ENCODE measurements at places on chromosomes 12 and 14.

DNA sequence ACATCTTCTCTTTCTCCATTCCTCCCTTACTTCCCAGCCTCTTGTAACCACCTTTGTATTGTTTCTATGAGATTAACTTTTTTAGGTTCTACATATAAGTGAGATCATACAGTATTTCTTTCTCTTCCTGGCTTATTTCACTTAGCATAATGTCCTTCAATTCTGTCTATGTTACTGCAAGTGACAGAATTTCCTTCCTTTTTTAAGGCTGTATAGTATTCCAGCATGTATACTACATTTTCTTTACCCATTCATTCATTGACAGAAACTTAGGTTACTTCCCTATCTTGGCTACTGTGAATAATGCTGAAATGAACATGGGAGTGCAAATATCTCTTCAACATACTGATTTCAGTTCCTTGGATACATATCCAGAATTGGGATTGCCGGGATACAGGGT, 18.2 kb downstream of the TMX1 start:
- DNase-seq = no peak

DNA sequence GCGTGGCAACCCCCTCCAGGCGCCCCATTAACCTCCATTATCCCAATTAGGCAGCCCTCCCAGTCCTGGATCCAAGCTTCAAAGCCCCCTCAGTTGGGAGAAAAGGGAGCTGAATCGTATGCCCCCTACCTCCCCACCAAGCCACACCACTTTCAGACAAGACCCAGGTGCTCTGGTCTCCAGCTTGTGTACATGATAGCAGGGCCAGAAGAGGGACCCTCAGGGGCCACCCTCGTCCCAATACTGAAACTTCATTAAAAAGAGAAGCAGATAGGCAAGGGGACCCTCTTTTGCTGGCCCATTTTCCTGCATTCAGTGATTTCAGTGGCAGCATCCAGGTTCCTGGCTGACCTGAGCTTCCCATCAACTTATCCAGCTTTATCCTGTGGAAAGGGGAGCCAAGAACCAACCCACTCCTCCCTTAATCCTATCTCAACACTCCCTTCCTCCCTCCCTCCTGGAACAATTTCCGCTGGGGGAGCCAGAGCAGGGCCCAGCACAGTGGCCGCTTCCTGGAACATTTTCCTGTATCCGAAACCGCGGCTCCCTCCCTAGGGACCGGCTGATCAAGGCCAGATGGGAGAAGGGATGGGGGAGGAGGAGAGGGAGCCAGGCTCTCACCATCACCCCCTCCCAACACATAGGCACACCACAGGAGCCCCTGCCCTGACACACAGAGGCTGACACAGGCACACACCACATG, 9.5 kb upstream of the SP7 start:
- no peak for DNase-seq

DNA sequence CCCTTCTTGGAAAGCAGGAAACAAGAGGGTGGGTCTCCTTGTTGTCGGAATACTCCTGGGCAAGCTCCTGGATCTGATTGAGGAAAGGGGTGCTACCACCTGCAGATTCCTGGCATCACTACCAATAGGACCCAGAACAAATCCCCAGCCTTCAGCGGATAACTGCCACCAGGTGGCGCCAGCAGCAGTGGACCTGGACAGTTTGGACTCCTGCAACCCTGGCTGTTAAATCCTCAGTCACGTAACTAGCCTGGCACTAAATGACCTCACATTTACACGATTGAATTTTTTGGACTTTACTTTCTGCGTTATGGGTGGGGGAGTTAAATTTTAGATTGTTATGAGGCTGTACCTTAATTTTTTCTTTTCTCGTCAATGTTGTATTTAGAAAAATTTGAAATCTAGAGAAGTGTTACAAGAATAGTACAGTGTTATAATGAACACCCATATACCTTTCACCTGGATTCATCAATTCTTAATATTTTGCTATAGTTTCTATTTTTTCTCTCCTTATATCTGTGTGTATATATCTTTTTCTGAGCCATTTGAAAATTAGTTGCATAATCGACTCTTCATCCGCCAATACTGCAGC, 95.6 kb downstream of the GAS2L3 start:
- no peak for DNase-seq

- DNase-seq = no peak
Measured at GRCh38 chr12:57454566-57455373, at the start of gene INHBE. TSS of gene INHBE (plus strand) at chr12:57455307. CDS start at chr12:57455537, 230 bp downstream.

GRCh38 chr12:132052196-132052932, 91.8 kb downstream of the DDX51 start:
- DNase-seq = no peak

GRCh38 chr14:103451401-103451800, 66.2 kb downstream of the MARK3 start:
- no peak for DNase-seq

DNA sequence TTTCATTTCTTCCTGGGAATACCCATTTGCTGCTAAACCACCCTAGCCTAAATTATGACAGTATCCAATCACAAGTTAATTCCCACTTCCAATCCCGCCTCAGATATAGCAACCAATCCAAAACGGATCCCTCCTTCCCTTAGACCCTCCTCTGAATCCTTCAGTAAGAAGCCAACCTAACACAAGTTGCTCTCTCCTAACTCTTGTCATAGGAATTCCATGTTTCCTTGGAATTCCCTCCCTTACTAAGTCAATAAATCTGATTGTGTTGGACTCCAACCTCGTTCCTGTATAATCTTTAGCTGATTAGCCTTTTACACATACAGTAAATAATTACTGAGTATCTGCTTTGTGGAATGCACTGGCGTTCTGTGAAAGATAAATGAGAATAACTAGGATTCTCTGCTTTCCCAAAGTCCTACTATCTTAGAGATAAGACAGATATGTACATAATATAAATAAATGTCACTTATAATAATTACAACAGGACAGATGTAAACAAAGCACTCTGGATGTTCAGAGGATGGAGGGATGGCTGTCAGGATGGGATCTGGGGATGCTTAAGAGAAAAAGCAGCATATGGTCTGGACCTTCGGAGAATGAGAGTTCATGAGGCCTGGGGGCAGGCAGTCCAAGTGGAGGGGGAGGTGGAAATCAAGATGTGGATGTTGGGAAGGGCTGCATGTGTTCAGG, 185.8 kb upstream of the SOX5 start:
- no peak for DNase-seq

DNA sequence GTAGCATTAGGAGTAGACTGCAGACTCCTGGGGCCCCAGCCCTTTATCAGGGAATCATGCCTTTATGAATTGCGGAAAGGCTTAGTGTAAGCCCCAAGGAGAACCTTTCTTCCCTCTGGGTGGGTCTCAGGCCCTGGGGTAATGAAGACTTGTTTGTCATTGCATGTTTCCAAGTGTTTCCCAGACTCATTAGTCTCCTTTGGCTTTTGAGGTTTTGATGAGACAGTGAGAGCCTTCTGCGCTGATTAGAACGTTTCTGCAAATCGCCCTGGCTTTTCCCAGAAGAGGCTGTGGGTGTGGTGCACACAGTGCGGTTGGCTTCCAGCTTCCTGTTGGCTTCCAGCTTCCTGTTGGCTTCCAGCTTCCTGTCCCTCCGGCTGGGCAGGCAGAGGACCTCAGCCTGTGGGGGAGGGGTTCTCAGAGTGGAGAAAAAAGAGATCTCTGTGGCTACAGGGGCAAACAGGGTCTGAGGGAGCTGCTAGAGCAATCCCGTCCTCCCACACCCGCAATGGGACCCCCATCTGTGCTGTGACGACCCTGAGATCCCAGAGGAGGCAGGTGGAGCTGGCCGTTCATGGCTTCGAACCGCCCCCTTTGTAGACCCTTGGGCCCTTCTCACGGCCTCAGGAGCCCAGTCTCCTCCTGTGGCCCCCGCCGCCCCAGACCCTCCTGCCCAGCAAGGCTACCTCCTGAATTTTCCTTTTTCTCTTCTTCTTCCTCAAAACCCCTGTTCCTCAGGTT, 42.1 kb downstream of the GPR68 start:
- DNase-seq = no peak

DNA sequence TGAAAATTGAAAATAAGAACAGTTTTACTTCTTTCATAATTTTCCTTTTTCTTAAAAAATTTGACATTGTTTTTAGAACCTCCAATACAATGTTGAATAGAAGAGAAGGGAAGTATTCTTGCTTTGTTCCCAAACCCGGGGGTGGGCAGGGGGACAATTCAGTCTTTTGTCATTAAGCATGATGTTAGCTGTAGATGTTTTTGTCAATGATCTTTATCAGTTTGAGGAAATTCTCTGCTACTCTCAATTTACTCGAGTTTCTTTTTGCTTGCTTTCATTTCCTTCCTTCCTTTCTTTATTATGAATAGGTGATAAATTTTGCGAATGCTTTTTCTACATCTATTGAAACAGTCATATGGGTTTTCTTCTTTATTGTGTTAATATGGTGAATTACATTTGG, 183.2 kb upstream of the FRMD6 start:
- DNase-seq = no peak

DNA sequence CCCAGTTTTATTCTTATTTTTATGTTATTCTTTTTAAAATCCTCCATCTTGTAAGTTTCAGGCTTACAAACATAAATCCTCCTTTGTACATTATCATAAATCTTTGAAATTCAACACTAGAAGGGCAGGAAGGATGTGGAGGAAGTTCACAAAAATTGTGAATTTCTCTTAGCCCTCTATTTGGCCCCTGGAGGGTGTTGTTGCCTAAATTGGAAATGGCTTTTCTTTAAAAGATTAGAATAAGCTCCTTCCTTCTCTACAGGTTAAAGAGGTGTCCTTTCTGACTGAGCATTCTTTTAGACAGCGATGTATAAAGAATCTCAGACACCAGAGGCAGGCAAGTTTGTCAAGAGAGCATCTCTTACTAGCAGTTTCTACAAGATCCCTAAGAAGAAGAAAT, 391.7 kb upstream of the OR4E1 start:
- no peak for DNase-seq

DNA sequence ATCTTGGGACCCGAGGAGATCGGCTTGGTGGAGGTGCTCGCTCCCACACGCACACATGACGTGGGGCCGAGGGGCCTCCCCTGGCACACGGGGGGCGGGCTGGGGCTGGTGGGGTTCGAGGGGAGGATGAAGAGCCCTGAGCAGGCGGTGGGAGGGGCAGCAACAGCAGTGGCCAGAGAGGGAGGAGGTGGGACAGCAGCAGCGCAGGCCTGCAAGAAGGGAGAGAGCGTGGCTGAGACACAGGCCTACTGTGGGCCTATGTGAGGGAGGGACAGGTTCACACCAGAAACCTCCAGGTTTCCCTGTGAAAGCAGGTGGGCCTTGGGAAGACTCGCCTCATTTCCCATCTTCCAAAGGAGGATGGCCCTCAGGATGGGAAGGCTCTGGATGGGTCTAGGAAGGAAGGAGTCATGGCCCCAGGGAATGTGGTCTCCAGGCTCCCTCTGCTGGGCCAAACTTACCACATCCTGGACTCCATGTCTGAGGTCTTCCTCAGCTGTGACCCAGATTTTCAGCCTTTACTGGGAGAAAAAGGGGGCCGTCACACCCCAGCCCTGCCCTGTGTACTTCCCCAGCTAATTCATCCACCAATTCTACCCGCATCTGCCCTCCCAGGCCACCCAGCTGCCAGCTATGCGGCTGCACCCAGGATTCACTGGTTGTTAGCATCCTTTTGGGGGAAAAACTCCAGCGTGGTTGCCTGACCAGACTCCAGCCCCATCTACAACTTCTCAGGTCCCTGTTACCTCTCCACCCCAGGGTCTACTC, 2.8 kb downstream of the PIANP start:
- no peak for DNase-seq

- no peak for DNase-seq
Measured at GRCh38 chr14:59699442-59699841, 122.8 kb upstream of the CCDC175 start.

DNA sequence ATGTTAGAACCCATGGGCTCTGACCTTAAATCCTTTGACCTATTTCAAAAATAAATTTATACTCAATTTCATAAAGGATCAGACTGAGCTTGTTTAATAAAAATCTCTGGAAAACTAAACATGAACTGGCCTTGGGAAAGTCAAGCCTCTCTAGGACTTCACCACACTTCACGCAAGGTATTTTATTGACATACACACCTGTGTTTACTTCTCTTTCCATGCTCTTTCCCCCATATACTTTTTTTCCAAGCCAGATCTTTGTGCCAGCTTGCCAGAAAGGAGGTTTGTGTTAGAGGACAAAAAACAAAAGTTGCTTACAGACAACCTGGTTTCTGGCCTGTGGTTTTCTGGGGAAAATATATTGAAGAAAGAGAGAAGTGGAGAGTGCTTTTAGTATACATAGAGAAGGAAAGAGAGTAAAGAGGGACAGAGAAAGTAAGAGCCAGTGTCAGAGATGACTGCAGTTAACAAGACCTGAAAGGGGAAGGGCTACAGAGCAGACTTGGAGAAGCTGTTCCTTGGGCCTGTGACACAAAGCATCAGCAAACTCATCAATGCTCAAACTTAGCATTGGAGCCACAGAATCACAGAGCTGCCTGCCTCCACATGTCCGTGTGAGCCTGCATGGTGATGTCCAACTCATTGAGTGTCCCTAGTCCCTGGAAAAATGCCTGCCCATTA, 77.3 kb upstream of the TMTC2 start:
- no peak for DNase-seq

- DNase-seq = no peak
Measured at GRCh38 chr12:16920451-16920850, 314.5 kb upstream of the LMO3 start.

- no peak for DNase-seq
Measured at GRCh38 chr12:118307069-118307954, 65.4 kb downstream of the TAOK3 start.

- DNase-seq = no peak
Measured at GRCh38 chr14:74951443-74952179, 3.8 kb downstream of the PGF start.

DNA sequence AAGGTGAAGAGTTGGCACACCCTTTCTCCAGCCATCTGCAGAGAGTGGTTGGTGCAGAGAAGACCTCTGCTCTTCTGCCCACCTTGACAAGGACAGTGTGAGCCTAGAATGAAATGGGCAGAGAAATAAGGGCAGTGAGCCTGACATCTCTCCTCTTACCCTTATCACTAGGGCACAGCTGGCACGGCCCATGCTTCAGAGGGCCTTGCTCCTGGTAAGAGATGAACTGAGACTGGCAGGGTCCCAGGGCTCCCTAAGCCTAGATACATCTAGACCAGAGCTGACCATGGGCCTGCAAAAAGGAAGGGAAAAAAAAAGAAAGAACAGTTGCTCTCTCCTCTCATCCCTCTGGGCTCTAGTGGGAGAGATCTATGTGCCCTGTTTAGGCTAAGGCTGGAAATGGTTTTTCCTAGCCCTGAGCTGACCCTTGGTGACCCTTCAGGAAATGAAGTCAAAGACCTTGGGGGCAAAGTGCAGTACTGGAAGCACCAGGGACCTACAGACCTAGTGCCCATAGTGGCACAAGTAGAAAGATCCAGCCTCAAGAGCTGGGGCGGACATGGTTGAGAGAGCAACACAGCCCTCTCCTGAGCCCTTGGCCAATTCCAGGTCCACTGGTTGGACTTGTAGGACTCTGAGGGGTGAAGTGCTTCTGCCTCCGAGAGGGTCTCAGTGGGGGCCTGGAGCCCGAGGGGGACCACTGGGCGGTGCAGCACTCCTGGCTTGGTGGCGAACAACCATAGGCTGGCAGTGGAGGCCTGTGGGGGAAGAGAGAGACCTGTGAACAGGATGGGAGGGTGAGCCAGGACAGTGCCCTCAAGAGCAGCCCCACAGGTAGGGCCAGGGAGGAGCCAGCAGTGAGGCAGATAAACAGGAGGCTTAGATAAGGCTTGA, 22.0 kb downstream of the PRPF40B start:
- DNase-seq = no peak

- no peak for DNase-seq
Measured at GRCh38 chr12:3564411-3564810, 73.4 kb downstream of the PRMT8 start.
